ENCODE measurements at places on chromosomes 11 and 22. TPM values are rescaled to one million over a fixed set of nuclear protein-coding genes. Genes with fewer than 3 reads are reported as not detected.

SCUBE2 gene
- 0.57 TPM for total RNA-seq

SLC22A12 gene
- total RNA-seq = not detected

CATSPERZ gene
- 3.4 TPM for total RNA-seq

RAC2 gene
- total RNA-seq = 0.27 TPM

IL10RA gene
- total RNA-seq = 0.08 TPM

WNT7B gene
- 122 TPM for total RNA-seq

ME3 gene
- 14.1 TPM for total RNA-seq

NCF4 gene
- not detected for total RNA-seq

RBM14 gene
- 71.8 TPM for total RNA-seq

SSTR3 gene
- not detected for total RNA-seq

ZNF214 gene
- total RNA-seq = 0.83 TPM

RAB30 gene
- 6.5 TPM for total RNA-seq

CYB5R2 gene
- total RNA-seq = 5.2 TPM

SLC17A6 gene
- not detected for total RNA-seq

GLB1L2 gene
- total RNA-seq = 1.8 TPM

Measured in A549 treated with CpdA at 1 μM for 4 hours (cell line).